Sigmoid colon (tissue), 7 donors: ENCODE measurements at places on chromosomes 5 and 9.

DNA sequence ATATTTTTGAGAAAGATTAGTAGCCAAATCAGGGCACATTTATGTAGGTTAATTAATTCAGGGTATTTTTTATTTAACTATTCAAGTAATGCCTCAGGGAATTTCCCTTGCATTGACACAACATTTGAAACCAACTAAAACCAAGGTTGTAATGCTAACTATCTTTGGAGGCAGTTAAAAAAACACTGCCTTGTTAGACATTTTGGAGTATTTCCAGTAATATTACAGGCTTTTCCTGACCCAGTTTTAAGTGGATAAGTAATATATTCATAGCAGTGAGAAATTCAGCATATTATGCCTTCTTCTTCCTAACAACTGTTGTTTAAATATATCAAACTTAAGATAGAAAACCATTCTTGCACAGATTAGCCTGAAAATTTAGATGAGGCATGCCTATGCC is 175.1 kb downstream of the TMC1 start:
- H3K4me1 ChIP-seq = no peaks in the 10 kb centered on the region
- no peak for DNase-seq
- no peaks in the 10 kb centered on the region for H3K27me3 ChIP-seq
- H3K36me3 ChIP-seq = no peaks in the 10 kb centered on the region

DNA sequence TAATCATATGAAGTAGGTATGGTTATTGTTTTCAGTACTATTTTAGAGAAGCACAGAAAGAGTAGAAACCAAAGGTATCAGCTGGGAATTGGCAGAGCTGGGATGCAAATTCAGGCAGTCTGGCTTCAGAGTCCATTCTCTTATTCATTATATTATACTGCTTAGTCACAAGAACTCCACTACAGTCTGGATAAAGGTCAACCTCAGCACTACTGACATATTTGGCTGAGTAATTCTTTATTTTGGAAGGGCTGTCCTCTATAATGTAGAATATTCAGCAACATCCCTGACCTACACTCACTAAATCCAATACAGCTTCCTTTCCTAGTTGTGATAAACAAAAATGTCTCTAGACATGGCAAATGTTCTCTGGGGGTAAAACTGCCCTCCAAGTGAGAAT is 37.6 kb downstream of the PTGER4 start:
- H3K27ac ChIP-seq = no peak overlapping the region
- H3K4me1 ChIP-seq = no peaks in the 10 kb centered on the region
- no peak for DNase-seq
- H3K4me3 ChIP-seq = no peak overlapping the region
- H3K27me3 ChIP-seq = no peaks in the 10 kb centered on the region

- H3K4me3 ChIP-seq = no peak overlapping the region
- no peak overlapping the region for H3K27ac ChIP-seq
- no peaks in the 10 kb centered on the region for H3K27me3 ChIP-seq
- DNase-seq = no peak
Measured at GRCh38 chr9:120873512-120873911, 3.5 kb downstream of the PHF19 start.

DNA sequence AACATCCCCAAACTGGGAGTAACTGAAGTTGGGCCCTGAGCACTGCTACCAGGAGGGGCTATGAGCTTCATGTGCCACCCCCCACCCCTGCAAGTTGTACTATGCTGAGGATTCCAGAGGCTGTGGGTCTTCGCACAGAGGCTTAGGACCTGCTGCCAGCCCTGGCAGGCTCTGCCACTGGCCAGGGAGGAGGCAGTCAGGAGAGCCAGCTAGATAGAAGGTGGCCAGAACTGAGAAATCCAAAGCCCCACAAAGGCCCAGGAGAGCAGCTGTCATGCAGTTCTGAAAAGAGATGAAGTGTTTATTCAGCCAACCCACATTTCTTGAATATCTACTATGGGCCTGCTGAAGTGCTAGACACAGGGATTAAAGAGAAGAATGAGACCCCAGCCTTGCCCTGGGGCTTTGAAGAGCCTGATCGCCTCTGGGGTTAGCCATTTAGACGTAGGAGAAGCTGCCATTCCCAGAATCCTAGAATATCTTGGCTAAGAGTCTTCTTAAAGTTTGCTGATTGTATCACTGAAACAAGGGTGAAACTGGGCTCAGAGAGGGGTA is 1.4 kb downstream of the ALAD start:
- no peaks in the 10 kb centered on the region for H3K27me3 ChIP-seq
- DNase-seq = no peak
- H3K27ac ChIP-seq = no peak overlapping the region
- H3K4me3 ChIP-seq = no peak overlapping the region
- peaks cover 15% of the 10 kb centered on the region for H3K4me1 ChIP-seq

DNA sequence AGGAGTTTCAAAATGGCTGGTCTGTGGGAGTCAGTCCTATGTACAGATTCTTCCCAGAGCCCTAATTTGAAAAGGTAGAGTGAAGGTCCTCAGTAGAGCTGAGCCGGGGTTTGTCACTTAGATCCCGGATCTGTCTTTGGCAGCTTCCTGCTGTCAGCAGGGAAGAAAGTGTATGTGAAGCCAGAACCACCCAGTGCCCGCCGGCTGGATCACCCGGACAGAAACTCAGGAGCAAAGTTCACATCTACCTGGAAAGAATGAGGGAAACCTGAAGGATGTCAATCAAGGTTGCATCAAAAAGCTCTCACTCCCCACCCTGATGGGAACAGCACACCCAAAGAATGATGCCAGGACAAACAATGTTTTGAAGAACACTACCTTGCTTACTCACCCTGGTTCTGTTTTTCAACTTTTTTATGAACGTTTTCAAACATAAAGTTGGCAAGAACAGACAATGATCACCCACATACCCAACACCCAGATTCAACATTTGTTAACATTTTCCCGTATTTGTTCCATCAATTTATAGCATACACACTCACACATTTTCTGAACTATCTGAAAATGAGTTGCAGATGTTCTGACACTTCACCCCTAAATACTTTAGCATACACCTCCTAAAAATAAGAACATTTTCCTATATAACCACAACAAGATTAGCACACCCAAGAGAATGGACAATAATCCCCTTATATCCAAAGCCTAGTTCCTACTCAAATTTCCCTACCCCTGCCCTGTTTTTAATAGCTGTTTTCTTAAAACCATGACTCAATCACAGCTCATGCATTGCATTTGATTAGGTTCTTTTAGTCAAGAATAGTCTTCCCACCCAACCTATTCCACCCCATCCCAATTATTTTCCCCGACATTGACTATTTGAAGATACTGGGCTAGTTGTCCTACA is 133.9 kb downstream of the LHFPL2 start:
- no peak for DNase-seq
- no peak overlapping the region for H3K27ac ChIP-seq
- no peaks in the 10 kb centered on the region for H3K36me3 ChIP-seq
